Stimulated activated CD4-positive, alpha-beta T cell treated with anti-CD3 and anti-CD28 coated beads, TNF-alpha, amount 100 ng/mL, for 1 hour (primary cell): ENCODE measurements at places on chromosomes 13 and 19.

- no peak for DNase-seq
These were observed 123.8 kb downstream of the ENOX1 start for GRCh38 chr13:43662976-43663375.

- no peak for DNase-seq
These were observed 13.5 kb downstream of the ERVV-2 start for GRCh38 chr19:53057904-53058580.

GRCh38 chr13:59519819-59520218 is 643.9 kb downstream of the DIAPH3 start:
- no peak for DNase-seq

- no peak for DNase-seq
These were observed 34.4 kb downstream of the RAP2A start for GRCh38 chr13:97468331-97468730.

DNA sequence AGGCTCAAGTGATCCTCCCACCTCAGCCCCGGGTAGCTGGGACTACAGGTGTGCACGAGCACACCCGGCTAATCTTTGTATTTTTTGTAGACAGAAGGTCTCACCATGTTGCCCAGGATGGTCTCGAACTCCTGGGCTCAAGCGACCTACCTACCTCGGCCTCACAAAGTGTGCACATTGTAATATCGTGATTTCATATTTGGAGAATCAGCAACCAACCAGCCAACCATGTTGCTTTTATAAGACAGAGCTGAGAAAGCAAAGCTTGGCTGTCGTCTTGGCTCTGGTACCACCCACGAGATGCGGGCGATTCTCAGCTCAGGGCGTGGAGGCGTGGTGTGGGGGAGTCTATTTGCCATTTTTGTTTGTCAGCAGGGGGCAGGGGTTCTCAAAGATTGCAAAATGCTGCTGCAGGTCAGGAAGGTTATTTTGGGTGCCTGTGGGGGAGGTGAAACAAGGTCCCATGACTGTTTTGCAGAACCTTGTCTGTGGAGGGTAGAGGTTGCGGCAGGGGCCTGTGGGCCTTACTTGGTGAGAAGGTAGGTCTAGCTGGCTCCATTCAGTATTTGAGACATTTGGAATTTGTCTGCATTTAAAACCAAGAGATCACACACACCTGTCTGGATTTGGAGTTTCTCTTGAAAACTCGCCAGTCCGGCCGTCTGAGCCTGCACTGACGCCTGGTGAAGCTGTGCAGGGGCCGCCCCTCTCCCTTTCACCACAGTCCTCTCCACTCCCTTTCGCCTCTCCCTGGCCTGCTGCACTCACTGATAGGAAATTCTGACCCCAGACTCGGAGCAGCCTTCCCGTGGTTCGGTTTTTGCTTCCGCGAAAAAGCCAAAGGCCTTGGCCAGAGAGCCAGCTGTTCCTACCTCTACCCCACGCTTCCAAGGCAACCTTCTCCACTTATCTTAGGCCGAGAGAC is 15.4 kb downstream of the TNFAIP8L1 start:
- DNase-seq, result no peak

- DNase-seq, result no peak
These were observed 34.2 kb downstream of the GJA3 start for GRCh38 chr13:20126541-20127261.

DNA sequence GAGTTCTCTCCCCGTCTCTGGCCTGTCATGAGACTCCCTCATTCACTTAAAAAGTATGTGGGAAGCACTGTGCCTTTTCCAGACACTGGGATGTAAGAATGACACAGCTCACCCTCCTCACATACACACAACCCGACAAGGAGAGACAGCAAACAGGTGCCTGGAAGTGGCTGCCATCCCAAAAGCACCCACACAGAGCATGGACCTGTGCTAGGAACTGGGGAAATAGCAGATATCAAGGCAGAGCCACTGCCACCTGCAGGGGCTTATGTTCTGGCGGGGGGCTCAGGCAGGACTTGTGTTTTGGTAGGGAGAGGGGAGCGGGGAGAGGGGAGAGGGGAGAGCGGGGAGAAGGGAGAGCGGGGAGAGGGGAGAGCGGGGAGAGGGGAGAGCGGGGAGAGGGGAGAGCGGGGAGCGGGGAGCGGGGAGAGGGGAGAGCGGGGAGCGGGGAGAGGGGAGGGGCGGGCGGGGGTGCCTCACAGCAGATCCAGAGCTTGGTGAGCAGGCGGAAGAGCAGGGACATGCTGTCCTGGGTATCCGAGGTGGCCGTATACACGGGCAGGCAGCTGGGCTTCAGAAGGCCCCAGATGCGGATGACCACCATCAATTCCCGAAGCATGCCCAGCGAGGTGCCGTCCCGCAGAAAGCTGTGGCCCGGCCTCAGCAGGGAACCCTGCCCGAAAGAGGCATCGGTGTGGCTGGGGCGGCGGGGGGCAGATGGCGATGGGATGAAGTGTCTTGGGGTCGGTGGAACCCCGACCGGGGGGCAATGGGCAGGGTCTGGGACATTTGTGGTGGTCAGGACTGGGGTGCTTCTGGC is 12.2 kb downstream of the CFD start:
- no peak for DNase-seq

GRCh38 chr13:30928978-30929377 is 3.5 kb upstream of the TEX26 start:
- DNase-seq, result no peak

GRCh38 chr13:95480131-95480545 is 72.4 kb upstream of the CLDN10 start:
- no peak for DNase-seq
